GM20000 (cell line): ENCODE measurements at places on chromosomes 3 and 15.

GRCh38 chr3:122395582-122395981, 11.6 kb downstream of the FAM162A start:
- DNase-seq = no peak

GRCh38 chr15:74402337-74402841, 31.4 kb downstream of the SEMA7A start:
- DNase-seq = no peak

GRCh38 chr3:177770383-177771230, 573.3 kb upstream of the TBL1XR1 start:
- DNase-seq = no peak

DNA sequence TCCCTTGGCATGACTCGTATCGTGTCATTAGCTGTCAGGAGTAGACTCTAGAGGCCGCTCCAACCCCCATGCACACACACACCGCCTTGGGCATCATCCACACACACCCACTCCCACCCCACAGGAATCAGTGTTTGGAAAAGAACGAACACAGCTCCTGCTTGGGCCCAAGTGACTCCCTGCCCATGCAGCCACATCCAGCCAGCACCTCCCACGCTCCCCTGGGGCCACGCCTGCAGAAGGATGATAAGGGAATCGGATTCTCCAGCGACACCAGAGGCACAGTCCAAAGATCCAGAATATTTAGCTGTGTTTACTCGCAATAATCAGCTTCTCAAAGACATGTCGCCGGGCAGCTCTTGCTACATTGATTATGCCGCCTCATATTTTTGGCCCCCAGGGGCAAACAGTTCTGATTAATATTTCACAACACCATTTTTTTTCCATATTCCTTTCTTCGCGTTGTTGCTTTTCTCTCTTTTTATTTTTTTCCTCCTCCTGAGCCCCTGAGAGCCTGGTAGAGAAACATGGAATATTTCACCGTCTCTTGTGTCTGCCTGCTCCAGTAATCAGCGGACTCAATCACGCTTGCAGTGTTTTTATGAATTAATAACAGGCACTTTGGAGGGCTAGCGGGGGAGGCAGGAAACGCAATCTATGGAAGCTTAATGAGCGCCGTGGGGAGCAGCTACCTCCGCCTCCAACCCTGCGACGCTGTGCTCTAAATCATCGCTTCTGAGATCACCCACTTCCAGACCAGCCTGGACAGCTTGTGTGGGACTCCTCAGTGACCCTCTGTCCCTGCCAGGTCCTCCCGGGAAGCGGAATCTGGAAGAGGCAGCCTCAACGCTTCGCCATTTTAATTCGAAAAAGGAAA, 221.4 kb downstream of the TLE3 start:
- no peak for DNase-seq

DNA sequence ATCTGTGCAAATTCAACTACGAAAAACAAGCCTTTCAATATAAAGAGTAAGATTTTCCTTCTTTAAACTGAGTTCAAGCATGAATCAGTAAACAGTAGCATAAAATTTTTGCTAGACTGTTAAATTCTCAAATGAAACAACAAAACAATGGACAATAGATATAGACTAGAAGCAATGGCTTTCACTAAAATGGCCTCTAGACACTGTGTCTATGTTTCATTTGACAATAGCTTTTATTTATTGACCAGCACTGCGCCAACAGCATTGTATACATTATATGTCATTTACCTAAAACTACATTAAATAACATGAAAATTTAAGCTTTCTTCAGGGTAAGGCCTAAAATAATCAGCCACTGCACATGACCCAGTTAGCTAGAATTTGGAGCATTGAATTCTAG, 148.5 kb downstream of the DUT start:
- no peak for DNase-seq

DNA sequence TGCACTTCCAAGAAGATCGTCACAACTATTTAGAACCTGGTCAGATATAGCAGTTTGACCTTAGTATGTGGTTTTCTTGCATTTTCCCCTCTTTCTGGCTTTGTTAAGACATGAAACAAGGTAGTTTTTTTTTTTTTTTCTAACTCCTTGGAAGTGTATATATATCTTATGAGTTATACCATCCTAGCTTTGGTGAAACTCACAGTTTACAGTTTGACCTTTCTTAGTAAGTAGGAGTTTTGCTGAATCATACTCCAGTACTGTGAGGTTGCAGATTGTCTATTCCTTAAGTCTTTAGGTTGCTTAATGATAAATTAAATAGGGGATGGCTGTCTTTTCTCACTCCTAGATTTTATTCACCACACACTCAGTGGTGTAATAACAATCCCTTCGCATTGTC, 325.0 kb downstream of the RBMS3 start:
- no peak for DNase-seq

GRCh38 chr3:118936811-118937210, 97.8 kb downstream of the IGSF11 start:
- DNase-seq = no peak

GRCh38 chr15:33234020-33234461, 39.5 kb upstream of the FMN1 start:
- DNase-seq = no peak

- no peak for DNase-seq
These were observed 34.0 kb downstream of the LYZL4 start for GRCh38 chr3:42376344-42376798.

- DNase-seq = no peak
These were observed 229.3 kb upstream of the UBE2E1 start for GRCh38 chr3:23576379-23576959.

GRCh38 chr15:32682977-32683630, 34.7 kb upstream of the GREM1 start:
- no peak for DNase-seq

DNA sequence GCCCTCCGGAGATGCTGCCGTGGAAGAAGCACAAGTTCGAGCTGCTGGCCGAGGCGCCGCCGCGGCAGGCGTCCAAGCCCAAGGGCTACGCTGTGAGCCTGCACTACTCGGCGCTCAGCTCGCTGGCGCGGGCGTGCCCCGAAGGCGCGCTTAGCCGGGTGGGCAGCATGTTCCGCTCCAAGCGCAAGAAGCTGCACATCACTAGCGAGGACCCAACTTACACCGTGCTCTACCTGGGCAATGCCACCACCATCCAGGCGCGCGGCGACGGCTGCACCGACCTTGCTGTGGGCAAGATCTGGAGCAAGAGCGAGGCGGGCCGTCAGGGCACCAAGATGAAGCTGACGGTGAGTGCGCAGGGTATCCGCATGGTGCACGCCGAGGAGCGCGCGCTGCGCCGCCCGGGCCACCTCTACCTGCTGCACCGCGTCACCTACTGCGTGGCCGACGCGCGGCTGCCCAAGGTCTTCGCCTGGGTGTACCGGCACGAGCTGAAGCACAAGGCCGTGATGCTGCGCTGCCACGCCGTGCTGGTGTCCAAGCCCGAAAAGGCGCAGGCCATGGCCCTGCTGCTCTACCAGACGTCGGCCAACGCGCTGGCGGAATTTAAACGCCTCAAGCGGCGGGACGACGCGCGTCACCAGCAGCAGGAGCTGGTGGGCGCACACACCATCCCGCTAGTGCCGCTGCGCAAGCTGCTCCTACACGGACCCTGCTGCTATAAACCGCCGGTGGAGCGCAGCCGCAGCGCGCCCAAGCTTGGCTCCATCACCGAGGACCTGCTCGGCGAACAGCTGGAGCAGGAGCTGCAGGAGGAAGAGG, 1.3 kb downstream of the FAM43A start:
- DNase-seq = peak; percentile 48

GRCh38 chr15:40097968-40098476, 10.7 kb downstream of the BMF start:
- no peak for DNase-seq

- DNase-seq = no peak
These were observed 1233.1 kb upstream of the ALCAM start for GRCh38 chr3:104133630-104134029.
